Osteoblast (primary cell): ENCODE measurements at places on chromosomes 3 and 15. TPM values are rescaled to one million over a fixed set of nuclear protein-coding genes. Genes with fewer than 3 reads are reported as not detected.

DNA sequence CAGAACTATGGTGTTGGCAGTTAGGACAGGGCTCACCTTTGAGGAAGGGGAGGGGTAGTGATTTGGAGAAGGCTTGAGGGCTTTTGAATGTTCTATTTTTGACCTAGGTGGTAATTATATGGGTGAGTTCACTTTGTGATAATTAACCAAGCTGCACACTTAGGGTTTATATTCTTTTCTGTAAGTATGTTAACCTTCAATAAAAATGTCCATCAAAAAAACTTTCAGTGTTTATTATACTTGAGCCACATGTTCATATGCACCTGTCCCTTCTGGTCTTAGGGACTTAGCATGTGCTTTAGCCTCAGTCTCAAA, 28.4 kb downstream of the PDE8A start:
- DNase-seq: no peak

DNA sequence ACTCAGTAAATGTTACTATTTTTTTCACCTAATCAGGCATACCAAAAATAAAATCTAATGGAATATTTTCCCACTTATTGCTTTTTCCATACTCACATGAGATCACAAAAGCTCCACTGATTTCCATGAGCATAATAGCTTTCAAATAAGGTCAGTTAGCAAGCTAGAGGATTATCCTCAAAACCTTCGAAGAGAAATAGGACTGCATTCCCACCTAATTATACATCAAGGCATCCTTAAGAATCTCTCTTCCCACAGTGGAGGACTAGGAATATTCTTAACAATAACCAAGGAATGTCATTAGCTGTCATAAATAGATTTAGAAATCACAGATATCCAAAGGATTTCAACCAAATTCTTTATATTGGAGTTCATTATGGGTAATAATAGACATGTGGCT, 127.9 kb upstream of the STT3B start:
- no peak for DNase-seq

GRCh38 chr3:150528354-150528797, 17.9 kb downstream of the SERP1 start:
- DNase-seq: peak; percentile 9

GRCh38 chr15:100111125-100112060, 230.4 kb downstream of the ADAMTS17 start:
- DNase-seq: peak; percentile 93

DNA sequence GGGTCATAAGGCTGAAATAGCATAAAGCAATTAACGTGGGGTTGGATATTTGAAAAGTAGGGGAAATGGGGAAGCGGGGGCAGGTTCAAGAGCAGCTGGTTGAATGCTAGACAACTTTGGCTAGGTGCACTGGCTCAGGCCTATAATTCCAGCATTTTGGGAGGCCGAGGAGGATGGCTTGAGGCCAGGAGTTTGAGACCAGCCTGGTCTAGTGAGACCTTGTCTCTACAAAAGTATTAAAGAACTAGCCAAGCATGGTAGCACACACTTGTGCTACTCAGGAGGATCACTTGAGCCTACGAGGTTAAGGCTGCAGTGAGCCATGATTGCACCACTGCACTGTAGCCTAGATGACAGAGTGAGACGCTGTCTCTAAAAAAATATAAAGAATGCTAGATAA, 6.9 kb upstream of the FANCD2 start:
- DNase-seq: no peak

GRCh38 chr15:63503739-63504246, 600 bp upstream of the USP3 start:
- peak; percentile 85 for DNase-seq

The RPL29 gene
- 824 and 862 TPM in 2 replicates for total RNA-seq

The CEP19 gene
- total RNA-seq: 3.6 and 3.8 TPM in 2 replicates
